ENCODE measurements at places on chromosomes 4 and X.

DNA sequence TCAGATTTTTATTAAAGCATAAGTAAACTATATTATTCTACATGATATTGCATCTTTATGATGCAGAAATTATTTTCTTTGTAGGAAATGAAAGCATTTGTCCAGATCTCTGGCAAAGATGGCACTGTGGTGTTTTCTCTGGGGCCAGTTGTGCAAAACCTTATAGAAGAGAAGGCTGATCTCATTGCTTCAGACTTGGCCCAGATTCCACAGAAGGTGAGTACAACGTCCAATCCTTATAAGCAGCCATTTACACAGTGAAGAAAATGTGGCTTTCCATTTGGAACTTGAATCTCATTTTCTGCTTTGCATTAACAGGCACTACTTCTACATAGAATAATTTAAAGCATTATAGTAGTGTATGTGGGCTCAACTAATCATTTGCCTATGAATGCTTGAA, 6.9 kb upstream of the UGT2B7 start:
- DNase-seq = no peak

DNA sequence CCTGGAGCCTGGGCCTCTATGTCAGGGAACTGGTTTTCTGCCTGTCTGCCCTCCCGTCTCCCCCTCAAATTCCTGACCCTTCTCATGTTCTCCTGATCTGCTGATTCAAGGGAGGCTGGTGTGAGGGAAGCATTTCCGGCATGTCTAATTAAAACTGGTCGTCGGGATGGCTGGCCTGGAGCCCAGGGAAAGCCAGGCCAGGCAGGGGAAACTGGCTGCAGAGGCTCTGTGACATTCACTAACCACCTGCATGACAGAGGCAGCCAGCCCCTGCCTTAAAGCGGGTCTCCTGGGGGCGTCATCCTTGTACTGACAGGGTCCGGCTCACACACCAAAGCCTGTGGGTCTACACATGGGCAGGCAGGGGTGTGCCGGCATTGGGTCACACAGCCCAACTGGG, 35.2 kb downstream of the ABLIM2 start:
- no peak for DNase-seq

DNA sequence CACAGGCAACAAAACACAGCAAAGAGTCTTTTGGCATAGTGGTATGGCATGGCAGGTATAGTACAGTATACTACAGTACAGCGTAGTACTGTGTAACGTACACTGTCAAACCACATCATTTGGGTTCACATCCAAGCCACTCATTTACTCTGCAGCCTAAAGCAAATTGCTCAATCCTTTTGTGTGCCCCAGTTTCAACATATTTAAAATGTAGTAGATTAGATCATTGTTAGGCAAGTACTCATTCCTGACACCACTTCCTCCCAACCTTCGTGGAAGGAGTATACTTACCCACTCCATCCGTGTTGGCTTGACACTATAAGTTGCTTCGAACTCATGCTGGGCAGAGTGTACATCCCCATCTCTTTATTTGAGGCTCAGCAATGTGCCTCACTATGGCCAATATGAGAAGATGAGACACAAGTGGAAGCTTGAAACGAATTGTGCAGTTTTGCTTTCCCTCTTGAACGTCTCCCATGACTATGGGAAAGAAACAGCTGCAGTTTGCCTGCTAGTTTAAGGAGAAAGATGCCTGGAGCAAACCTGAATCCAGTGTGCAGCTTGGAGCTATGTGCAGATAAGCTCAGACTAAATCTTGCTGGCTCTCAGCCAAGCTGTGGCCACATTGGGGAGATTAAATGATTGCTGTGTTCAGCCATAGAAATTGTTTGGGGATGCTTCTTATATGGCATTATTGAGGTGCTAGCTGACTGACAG, 85.7 kb upstream of the TBL1X start:
- no peak for DNase-seq

DNA sequence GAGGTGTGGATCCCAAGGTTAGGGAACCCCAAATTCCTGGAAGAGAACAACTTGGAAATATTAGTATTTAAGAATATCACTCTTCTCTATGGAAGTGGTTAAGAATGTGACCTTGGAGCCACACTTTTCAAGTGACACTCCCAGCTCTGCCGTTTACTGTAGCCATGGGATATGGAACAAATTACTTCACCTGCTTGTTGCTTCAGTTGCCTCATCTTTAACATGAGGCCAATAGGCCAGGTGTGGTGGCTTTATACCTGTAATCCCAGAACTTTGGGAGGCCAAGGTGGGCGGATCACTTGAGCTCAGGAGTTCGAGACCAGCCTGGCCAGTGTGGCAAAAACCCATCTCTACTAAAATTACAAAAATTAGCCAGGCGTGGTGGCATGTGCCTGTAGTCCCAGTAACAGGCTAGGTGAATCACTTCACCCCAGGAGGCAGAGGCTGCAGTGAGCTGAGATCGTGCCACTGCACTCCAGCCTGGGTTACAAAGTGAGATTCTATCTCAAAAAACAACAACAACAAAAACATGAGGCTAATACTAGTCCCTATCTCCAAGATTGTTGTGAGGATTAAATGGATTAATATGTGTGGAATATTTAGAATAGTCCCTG, 13.0 kb downstream of the IL13RA1 start:
- DNase-seq = no peak

DNA sequence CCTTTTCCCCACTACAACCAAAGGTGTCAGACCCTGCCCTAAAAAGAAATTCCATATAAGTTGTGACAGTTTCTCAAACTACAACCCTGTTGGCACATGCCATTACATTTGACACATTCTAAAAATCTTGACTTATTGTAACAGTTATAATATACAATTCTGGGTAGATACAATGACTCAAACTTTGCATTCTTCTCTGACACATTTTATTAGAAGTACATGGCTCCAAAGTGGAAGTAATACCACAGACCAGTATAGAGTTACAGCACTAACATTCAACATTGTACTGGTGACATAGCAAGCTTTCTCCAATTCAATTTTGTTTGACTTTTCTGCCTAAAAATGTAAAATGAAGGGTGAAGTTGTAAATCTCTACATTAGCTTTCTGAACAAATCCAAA, 196.6 kb upstream of the ETNPPL start:
- DNase-seq = no peak

- DNase-seq = no peak
Measured at GRCh38 chr4:65658117-65658516, 12.2 kb downstream of the EPHA5 start.

DNA sequence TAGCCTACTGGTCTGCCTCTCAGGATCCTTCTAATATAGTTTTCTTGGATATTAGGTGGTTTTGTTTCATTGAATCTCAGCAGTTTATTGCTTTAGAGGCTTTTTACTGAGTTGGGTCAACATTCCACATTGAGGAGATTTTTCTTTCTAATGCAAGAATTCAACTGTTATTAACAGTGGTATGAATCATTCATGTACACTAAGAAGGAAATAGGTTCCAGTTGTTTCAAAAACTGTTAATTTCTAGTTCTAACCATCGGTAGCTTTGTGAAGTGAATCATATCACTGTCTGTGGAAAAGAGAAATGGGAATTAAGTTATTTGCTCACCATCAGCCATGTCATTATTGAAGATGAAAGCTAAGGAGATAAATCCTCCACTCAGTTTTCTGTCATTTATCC, 331.5 kb downstream of the RPA4 start:
- DNase-seq = no peak

DNA sequence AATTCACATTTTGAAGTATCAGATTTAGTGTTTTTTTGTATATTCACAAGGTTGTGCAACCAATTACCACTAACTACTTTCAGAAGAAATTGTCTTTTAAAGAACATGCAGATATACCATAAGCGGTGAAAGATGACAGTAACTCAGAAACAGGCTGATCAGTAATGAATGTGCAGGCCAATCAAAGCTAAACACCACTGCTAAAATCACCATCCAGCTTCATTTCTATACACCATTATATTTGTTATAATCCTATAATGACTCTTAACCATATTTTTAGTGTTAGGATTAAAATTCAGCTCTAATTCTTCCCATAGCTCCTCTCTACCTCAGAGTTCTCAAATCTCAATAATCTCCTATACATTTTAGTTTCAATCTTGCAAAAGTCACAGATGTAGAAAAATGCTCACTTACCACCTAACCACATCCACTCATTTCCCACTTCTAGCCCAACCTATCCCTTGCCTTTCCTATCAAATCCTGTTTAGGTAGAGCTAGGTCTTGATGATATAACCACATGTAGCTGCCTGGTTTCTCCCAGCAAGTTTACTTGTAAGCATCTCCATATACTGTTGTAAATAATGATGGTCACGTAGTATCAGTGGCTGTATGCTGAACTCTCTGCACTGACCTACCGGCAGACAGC, 16.6 kb downstream of the COQ2 start:
- DNase-seq = no peak
